ENCODE measurements at places on chromosomes 16 and 17. TPM values are rescaled to one million over a fixed set of nuclear protein-coding genes. Genes with fewer than 3 reads are reported as not detected.
A peak's percentile ranks its signal among the peaks of the same experiment; 100 is the strongest.

DNA sequence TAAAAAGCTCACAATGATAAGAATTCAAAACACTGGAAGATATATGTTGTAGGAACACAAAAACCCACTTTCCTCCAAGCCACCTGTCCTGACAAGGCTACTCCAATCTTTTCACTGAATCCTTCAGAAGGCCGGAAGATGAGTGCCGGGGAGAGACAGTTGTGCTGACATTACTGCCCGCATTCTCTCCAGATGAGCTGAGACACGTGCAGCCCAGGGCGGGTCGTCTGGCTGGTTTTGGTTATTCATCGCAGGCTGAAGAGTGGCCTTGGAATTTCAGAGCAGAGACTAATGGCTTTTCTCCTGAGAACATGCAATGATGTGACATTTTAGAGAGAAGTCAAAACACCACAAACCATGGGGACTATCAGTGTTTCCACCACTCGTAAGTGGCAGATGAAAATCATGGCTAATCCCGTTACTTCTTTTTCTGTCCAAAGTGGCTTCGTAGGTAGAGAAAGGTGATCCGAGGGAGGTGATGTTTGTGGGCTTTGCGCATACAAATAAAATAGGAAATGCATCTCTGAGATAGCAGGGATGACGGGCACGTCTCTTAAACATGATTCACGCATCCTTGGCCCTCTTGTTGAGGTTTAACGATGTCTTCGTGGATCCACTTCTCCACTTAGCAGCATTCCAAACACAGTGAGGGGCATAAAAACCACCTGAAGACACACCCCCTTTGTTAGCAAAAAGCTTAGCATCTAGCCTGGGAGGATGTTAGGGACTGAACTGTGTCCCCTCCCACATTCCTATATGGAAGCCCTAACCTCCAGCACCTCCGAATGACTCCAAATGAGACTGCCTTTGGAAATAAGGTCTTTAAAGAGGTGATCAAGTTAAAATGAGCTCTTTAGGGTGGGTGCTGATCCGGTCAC, 134.0 kb downstream of the IRX3 start:
- peak; percentile 69 for DNase-seq

DNA sequence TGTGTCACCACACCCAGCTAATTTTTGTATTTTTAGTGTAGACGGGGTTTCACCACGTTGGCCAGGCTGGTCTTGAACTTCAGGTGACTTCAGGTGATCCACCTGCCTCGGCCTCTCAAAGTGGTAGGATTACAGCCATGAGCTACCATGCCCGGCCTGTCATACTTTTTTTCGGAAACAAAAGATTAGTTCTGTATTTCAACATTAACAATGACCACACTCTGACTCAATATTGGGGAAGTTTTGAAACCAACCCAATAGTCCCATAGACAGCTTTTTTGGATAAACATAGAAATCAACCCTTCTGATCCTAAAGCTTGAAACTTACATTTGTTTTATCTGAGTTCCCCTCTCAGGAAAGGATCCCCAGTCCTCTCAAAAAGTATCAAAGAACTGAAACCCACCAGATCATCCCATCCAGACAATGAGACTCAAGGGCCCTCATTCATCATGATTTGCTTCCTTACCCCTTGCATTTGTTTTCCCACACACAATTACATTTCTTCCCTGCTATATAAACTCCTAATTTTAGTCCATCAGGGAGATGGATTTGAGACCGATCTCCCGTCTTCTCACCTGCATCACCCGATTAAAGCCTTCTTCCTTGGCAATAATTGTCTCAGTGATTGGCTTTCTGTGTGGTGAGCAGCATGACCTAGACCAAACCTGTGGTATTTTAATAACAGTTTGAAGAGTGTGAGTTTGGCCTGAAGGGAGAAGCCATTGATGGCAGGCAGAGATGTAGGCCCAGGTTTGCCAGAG, 7.2 kb upstream of the AGRP start:
- DNase-seq, result no peak

The ADCY7 gene
- 54.2 TPM for total RNA-seq

DNA sequence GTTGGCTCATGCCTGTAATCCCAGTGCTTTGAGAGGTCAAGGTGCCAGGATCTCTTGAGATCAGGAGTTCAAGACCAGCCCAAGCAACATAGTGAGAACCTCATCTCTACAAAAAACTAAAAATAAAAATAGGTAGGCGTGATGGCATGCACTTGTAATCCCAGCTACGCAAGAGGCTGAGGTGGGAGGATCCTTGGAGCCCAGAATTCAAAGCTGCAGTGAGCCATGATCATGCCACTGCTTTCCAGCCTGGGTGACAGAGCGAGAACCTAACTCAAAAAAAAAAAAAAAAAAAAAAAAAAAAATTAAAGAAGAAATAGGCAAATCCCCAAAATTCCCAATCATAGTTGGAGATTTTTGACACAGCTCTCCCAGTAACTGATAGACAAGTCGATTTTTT, 32.2 kb upstream of the SRCIN1 start:
- DNase-seq, result no peak

- no peak for DNase-seq
Observed at GRCh38 chr16:27784351-27785306, 234.7 kb downstream of the KATNIP start.

DNA sequence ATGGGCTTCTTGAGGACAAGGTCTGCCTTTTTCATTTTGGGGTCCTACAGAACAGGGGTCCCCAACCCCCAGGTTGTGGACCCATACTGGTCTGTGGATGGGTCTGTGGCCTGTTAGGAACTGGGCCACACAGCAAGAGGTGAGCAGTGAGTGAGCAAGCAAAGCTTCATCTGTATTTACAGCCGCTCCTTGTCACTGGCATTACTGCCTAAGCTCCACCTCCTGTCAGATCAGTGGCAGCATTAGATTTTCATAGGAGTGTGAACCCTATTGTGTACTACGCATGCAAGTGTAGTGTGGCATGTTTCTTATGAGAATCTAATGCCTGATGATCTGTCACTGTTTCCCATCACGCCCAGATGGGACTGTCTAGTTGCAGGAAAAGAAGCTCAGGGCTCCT, 33.9 kb downstream of the ERN1 start:
- DNase-seq, result no peak

- DNase-seq, result no peak
Observed at GRCh38 chr16:53884748-53885147, 180.8 kb downstream of the FTO start.

DNA sequence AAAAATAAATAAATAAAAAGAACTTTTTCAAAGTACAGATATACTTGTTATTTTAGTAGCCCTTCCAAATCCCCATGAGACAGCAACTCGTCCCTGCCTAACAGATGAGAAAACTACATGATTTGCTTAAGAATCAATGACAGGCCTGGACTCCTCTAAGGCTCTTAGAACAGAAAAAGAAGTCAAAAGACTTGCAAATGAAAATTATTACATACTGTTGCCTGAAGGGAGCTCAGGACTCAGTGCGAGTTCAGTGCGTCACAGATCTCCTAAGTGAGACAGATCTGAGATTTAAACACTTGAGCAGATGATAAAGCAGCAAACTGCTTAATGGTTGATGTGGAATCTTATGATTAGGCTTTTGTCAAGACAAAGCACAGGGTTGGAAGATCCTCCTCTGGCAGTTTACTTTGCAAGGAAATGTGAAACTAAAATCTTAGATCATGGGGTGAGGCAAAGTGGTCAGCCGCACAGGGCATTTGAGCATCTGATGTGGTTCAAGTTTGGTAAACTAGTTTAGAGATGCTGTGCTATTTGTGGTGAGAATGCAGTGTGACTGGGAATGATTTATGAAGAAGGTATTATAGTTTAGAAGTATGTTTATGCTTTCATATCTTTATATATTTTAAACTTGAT, 138.1 kb downstream of the TRIM37 start:
- DNase-seq, result no peak

The MYH3 gene
- 2.4 TPM for total RNA-seq

DNA sequence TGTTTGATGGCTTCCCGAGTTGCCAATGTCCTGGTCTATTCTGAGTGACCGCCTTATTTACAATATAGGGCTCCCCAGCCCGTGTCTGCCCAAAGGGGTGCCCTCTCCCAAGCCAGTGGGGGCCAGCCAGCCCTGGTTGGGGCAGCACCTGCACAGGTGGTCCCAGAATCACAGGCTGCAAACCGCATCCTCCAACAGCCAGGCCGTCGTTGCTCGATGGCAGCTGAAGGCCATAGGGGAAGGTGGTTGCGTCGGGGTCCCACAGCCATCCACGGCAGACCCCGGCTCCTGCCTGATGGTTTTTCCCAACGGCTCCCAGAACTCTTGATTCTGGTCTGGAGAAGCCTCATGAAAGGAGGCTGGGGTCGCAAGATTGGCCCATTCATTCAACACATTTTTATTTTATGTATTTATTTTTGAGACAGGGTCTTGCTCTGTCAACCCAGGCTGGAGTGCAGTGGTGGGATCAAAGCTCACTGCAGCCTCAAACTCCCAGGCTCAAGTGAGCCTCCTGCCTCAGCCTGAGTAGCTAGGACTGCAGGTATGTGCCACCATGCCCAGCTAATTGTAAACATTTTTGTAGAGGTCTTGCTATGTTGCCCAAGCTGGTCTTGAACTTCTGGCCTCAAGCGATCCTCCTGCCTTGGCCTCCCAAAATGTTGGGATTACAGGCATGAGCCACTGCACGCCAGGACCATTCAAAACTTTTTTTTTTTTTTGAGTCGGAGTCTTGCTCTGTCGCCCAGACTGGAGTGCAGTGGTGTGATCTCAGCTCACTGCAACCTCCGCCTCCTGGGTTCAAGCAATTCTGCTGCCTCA, 79.0 kb upstream of the TOB1 start:
- peak; percentile 22 for DNase-seq

The TBC1D3I gene
- 1.00 TPM for total RNA-seq

- no peak for DNase-seq
Observed at GRCh38 chr17:68576811-68577496, 24.2 kb downstream of the FAM20A start.

DNA sequence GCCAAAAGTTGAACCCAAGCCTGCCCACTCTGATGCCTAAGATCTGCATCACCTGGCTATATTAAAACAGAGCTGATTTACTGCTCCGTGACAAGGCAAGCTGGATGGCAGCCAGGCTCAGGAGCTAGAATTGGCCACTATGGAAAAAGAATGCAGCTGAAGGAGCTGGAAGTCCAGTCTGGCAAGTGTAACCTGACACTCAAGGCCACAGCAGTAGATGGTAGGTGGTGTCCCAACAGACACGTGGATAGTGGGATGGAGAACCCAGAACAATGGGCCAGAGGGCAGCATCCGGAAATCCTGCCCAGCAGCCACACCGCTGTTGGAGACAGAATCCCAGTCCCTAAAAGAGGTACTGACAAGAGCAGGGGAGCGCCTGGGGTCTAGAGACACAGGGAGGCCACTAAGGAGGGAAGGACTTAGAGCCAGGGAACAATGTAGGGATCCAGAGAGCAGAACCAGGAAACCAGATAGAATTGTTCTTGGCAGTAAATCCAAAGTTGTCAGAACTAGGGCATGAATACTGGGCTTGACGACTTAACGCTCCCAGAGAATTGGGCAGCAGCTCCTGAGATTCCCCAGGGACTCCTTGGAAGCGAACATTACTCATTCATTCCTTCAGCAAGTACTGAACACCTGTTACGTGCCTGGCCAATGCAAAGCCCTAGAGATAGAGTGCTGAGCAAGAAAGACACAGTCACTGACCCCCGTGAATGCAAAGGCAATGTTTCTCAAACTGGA, 85.7 kb downstream of the CDYL2 start:
- no peak for DNase-seq

DNA sequence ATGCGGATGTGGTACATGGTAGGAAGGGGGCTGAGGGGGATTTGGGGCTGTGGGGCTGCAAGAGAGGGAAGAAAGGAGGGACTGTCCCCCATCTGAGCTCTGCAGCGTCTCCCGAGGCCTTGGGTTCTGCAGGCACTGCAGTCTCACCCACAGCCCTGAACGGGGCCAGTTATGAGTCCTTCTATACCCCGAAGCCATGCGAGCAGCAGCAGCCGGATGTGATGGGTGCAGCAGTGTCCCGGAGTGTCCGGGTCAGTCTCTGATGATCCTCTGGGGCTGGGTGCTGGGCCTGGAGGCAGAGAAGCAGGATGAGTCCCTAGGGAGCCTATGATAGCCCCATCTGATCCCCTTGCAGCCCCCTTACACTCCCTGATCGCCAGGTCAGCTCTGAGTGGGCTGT, 41.5 kb downstream of the CPNE2 start:
- DNase-seq, result no peak

- no peak for DNase-seq
Observed at GRCh38 chr17:43613917-43614316, 47.8 kb downstream of the MEOX1 start.

The CEP131 gene
- 28.4 TPM for total RNA-seq

- DNase-seq, result no peak
Observed at GRCh38 chr17:28935744-28936460, 15.4 kb downstream of the PHF12 start.

- no peak for DNase-seq
Observed at GRCh38 chr17:75241996-75242460, 19.4 kb downstream of the GGA3 start.

- DNase-seq, result no peak
Observed at GRCh38 chr16:57427307-57427706, 19.9 kb downstream of the CIAPIN1 start.

DNA sequence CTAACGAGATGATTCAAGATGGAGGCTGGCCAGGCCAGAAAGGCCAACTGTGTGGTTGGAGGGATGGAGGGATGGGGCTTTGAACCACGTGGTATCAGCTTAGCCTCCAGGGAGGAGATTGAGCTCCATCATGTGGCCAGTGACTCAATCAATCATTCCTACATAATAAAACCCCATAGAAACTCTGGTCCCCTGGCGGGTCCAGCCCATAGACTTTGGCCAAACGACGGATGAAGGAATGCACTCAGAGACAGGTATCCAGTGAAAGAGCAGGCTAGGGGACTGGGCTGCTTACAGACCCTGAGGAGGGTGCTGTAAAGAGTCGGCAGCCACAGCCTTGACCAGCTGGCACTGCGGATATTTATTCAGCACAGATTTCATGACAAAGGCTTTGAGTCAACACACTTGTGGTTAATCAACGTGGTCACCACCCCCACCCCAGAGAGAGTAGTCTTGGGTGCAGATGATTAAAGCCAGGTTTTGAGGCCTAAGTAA, 308.7 kb upstream of the TNRC6C start:
- no peak for DNase-seq

- no peak for DNase-seq
Observed at GRCh38 chr17:5621026-5621425, 36.7 kb upstream of the NLRP1 start.

- no peak for DNase-seq
Observed at GRCh38 chr16:855471-855870, 54.9 kb upstream of the GNG13 start.

- no peak for DNase-seq
Observed at GRCh38 chr17:81804559-81805399, 829 bp downstream of the GCGR start.

- DNase-seq, result peak; percentile 51
Observed at GRCh38 chr17:48047113-48047740, 932 bp upstream of the NFE2L1 start.

- peak; percentile 53 for DNase-seq
Observed at GRCh38 chr17:65495122-65496055, 66.1 kb downstream of the AXIN2 start.

- DNase-seq, result no peak
Observed at GRCh38 chr17:63700528-63701455, 867 bp upstream of the LIMD2 start.

The SOST gene
- total RNA-seq, result not detected

DNA sequence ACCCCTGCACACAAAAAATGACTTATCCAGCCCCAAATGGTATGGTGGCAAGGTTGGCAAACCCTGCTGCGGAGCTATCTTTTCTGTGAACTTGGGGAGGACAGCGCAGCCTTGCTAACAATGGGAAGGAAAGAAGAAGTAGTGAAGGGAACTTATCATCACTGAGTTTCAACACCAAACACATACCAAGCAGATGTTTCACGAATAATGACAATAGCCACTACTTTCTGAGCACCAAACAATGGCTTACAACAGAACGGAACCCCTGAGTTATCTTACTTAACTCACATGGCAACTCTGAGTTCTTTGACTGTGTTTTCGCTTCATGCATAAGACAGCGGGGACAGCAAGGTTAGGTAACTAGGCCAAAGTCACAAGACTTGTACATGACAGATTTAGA, 148.9 kb downstream of the XYLT1 start:
- no peak for DNase-seq

Measured in Caco-2 (cell line).